Motor neuron (in vitro differentiated cells): ENCODE measurements at places on chromosomes 12 and 14. TPM values are rescaled to one million over a fixed set of nuclear protein-coding genes. Genes with fewer than 3 reads are reported as not detected.
A peak's percentile ranks its signal among the peaks of the same experiment; 100 is the strongest.

The DNM1L gene
- 37.1 and 38.7 TPM in 2 replicates for total RNA-seq

- peak; percentile 39 for ATAC-seq
These were observed 106.0 kb upstream of the CCDC196 start for GRCh38 chr14:66380143-66380542.

The TSPAN11 gene
- 42.0 and 42.8 TPM in 2 replicates for total RNA-seq

GRCh38 chr12:121490401-121491281 is 90.2 kb downstream of the KDM2B start:
- no peak for ATAC-seq

DNA sequence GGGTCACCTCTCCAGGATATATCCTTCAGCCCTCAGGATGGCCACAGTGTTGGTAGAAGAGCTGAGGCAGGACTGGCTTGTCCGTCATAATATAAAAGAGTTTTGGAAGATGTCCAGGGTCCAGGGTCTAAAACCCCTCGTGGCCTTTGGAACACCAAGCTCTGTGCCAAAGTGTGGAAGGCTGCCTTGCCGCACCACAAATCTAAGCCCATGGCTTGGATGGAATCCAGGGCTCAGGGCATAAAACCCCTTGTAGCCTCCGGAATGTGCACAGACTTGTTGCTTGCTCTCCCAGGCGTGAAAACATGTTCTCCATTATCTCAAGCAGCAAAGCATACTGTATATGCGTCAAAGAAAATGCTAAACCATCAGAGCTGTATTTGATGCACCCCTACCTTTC is 46.7 kb downstream of the TNFAIP2 start:
- ATAC-seq, result no peak

The POTEM gene
- total RNA-seq, result not detected in 2 replicates

GRCh38 chr12:2198005-2198501 is 145.3 kb downstream of the CACNA1C start:
- ATAC-seq, result peak; percentile 98

DNA sequence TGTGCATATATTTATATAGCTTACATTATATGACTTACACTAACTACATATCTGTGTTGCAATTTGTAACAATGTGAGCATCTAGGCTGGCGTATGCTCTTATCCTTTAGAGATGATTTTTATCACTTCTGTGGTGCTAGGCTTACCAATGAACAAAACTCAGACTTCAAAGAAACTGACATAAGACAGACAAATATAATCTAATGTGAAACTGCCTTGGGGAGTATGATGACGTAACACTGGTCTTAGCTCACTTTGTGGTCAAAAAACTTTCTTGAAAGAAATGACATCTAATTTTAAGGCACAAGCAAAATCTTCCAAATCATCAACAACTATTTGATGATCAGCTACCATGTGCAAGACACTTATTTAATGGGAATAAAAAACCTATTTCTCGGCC is 50.0 kb downstream of the SOX5 start:
- ATAC-seq, result no peak

The ACTN1 gene
- total RNA-seq, result 120 and 150 TPM in 2 replicates

DNA sequence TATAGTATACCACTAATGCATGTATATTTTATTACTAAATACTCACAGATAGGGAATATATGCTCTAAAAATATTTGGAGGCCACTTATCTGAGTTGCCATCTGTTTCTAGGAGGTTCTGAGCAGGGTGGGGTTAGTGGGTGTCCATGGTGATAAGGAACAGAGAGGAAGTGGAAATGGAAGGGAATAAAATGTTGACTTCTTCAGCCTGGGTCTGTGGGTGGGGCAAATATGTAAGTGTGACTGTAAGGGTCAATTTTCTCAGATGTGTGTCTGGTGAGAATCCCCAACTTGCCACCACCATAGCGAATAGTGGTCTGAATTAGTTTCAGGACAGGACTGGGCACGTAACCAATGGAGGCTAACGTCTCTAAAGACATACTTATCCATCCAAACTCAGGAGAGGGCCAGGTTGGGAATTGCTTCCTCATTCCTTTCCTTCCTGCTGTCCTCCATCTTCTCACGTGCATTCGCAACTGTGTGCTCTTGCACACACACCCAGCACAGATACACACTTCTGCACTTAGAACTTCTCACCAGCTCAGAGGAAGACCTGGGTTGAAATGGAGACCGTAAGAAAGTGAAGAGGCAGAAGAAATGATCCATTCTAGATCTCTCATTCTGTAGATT is 54.2 kb upstream of the GZMB start:
- no peak for ATAC-seq

The NTS gene
- 1.8 and 2.0 TPM in 2 replicates for total RNA-seq

- ATAC-seq, result no peak
These were observed 244.2 kb downstream of the SOX5 start for GRCh38 chr12:23704992-23705943.
